ENCODE measurements at places on chromosomes 2 and 18.

GRCh38 chr2:102032368-102033030 lies 40.7 kb downstream of the IL1R2 start:
- no peak for DNase-seq

DNA sequence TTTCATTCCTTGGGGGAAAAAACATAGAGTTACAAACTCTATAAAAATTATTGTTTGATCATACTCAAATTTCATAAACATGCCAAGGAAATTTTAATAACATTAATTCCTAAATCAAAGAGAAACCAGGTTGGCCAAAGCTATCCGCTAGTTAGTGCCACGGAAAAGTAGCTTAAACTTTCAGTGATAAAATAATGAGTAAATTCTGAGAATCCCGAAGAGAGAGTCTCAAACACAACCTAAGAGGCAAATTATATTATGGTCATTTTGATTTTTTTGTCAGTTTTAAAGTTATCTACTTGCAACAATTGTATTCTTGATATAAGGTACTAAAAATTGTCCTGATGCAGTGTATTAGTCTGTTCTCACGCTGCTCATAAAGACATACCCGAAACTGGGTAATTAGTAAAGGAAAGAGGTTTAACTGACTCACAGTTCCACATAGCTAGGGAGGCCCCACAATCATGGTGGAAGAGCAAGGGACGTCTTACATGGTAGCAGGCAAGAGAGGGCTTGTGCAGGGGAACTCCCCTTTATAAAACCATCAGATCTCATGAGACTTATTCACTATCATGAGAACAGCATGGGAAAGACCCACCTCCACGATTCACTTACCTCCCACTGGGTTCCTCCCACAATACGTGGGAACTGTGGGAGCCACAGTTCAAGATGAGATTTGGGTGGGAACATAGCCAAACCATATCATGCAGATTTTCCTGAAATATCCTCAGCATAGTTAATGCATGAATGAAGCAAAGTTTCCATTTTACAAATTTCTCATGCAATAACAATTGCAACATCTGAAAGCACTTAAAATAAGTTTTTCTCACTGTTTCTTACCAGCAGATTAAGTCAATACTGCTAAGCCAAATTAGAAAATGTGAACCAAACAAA lies 205.9 kb upstream of the STK17B start:
- DNase-seq = no peak

DNA sequence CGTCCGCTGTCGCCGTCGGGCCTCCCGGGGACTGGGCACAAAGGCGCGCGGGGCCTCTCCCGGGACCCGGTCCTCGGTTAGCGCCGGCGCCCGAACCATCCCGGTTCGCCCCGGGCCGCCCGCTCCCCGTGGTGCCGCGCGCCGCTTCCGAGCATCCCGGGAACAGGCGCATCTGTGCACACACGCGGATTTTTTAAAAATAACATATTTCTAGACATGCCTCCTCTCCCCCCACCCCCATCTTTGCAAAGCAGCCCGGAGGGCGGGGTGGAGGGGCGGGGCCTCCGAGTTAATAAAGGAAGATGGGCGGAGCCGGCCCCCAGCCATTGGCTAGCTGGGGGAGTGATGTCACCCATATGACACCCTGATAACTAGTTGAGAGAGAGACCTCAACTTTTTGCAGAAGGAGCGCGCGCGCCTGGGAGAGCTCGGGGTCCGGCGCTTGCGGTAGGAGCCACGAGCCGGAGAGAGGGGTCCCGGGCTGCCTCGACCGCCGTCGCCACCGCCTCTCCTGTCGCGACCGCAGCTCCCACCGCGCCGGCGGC lies at the start of gene SOX11:
SOX11 (plus strand) TSS at position 400 of the 545 bp plus-strand sequence. CDS start 338 bp downstream, outside the sequence.
- DNase-seq = no peak

DNA sequence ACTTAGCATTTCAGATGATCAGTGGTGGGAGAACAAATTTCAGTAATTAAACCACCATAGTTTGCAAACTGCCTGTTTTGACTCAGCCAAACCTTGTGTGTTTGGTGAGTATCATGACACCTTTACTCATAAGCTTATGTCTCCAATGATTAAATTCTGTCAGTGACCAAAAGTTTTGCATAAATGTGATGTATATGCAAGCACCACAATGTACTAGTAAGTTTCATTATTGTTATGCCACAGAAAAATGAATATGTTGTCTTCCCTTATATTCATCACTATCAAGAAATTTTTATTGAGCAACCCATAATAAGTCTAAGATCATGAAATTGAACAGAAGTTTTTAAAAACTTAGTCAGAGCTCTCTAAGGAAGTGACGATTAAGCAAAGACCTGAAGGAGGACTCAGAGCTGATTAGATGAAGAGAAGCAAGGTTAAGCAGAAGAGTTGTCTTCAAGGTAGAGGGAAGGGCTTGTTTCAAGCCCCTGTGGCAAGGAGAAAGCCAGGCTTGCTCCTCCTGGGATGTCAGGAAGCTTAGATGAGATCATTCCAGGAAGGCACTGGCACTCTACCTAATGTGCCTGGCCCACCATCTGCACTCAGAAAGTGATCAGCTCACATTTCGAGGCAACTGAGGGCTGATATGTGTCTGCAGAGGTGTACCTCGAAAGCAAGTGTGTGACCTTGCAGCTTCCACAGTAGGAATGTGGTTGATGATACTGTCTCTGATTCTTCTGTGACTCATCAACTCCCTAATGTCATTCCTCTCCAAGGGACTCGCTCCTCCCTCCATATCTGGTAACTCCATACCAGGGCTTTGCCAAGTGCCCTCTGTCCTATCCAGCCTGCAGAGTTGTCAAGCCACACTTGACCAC lies 54.7 kb downstream of the KCTD18 start:
- DNase-seq = peak; percentile 85

DNA sequence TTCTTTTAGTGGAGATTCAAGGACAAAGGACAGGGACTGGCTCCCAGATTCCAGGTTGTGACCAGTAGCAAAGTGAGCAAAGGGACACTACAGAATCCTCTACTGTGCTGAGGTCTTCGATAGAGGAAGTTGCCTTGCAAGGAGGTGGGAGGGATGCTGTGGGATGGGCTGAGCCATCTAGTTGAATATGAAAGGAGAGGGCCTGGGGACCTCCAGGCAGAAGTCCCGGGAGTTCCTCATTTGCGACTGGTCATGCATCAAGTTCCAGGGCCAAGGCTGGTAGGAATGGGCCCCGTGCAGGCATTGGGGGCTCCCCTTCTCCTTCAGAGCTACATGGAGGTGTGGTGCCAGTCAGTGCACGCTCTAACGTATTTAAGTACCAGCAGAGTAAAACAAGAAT lies 12.6 kb upstream of the PROM2 start:
- no peak for DNase-seq

- no peak for DNase-seq
These were observed 60.0 kb downstream of the CABLES1 start for GRCh38 chr18:23194997-23195957.

DNA sequence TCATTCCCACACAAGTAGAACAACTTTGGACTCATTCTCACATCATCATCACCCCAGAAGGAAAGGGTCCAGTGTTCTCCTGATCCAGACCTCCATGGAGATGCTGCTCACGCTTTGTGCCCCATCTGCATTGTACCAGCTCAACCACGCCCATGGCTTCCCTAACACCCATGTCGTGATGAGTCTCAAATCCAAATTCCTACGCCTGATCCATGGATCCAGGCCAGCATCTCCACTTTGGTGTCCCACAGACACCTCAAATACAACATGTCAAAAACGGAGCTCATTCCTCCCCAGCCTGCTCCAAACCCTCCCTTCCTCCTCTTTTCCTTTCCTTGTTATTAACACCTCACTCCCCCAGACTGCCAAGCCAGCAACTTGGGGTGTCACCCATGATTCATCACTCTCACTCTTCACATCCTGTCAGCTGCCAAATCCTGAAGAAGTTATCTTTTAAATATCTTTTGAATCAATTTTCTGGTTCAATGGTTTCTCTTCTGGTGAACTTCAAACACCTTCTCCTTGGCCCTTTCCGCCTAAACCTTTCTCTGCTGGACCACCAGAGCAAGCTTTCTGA lies 30.2 kb upstream of the FAM124B start:
- DNase-seq = no peak

DNA sequence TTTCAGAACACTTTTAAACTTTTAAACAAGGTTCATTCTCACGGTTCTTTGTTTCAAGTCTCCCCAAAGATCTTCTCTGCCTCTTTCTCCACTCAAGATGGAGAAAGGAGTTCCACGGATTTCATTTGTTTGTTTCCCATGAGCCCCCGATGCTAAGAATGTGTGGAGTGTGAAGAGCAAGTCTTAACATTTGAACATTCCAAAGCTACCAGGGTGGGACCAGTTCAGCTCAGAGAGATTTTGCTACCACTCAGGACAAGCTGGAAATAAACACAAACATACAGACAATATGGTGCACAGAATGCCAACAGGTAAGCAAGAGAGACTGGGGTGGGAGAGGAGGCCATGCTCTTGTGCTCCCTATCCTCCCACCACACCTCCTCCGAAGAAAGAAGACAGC lies 56.7 kb downstream of the SPRED2 start:
- DNase-seq = no peak

DNA sequence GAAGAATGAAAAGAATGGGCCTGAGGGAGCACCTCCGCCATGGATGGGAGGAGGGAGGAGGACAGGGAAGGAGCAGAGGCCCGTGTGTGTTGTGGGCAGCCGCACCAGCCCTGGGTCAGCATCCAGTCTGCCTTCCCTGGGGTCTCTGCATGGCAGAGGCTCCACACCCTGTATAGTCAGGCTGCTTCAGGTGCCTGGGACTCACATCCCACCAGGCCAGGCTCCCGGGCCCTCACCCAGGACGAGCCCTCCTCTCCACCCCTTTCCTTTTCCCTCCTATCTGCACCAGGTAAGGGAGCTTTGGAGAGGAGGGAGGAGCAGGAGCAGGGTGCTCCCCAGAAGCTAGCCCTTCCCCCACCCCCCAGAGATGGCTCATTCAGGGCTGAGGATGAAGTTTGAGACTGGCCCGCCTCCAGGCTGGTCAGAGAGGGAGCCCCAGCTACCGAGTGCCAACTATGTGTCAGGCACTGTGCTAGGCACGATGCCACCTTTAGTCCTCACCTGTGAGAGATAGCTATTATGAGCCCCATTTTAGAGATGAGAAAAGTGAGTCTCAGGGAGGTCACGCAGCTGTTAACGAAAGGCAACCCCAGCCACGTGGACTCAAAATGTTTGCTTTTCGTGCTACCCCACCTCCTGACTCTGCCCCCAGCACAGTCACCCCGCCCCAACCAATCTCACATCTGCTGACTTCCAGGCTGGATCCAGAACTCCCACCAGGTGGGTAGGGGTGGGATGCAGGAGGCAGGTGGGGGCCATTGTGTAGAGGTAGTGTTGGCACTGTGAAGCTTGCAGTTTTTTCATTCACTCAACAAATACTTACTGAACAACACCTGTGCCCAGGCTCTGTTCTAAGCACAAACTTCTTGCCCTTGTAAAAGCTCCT lies 242.1 kb downstream of the DYSF start:
- no peak for DNase-seq

DNA sequence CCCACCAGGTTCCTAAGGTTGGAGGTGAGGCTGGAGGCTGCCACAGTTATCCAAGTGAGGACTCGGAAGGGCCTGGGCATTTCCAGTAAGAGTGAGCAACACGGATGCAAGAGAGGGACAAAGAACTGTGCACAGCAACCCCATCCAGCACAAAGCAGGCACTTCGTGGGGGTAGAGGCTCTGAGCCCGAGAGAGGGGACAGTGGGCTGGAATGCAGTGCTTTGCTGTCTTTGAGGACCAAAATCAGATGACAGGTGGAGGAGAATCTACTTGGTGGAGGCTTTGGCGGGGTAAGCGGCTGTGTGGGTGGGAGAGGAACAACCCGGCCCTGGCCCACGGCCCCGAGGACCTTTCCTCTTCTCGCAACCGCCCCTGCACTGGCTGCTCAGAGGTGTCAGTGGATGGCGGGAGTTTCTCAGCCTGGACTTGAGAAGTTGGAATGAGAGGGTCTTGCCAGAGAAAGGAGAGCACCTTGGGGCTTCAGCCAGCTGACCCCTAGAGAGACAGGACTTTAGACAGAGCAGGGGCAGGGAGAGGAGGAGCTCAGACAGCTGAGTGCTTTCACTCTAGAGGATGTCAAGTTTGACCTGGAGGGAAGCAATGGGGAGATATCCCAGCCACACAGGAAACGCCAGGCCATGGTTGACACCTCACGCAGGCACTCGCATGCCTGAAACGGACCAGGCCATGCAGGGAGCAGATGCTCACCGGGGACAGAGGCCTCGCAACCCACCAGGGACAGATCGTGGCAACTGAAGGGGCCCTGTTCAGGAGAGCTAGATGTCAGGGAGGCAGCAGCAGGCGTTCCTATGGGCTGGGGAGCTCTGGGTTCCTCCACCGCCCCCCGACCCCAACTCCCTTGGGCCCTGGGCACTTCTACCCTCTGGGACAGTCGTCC lies 11.6 kb downstream of the RAMP1 start:
- DNase-seq = no peak

DNA sequence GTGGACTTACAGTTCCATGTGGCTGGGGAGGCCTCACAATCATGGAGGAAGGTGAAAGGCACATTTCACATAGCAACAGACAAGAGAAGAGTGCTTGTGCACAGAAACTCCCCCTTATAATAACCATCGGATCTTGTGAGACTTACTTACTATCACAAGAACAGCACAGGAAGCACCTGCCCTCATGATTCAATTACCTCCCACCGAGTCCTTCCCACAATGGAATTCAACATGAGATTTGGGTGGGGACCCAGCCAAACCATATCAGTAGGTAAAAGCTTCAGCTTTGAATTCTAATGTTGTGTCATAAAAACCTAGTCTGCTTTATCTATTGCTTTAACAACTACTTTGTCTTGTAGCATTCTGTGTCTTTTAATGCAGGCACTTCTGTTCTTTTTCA lies 140.4 kb upstream of the PIK3C3 start:
- DNase-seq = no peak

- no peak for DNase-seq
These were observed 97.3 kb downstream of the ACAA2 start for GRCh38 chr18:49716035-49716434.

Data from activated CD4-positive, alpha-beta T cell treated with anti-CD3 and anti-CD28 coated beads, Interleukin-2, Interleukin-4, amounts not matched to agents 100 ng/mL and 50 ng/mL, durations not matched to agents 16 hours and 8 hours (primary cell).